ENCODE measurements at places on chromosomes 1 and 21. TPM values are rescaled to one million over a fixed set of nuclear protein-coding genes. Genes with fewer than 3 reads are reported as not detected.

Gene CELA3B
- not detected for total RNA-seq

Gene KCNA2
- total RNA-seq, result 0.10 TPM

Gene AK5
- 7.9 TPM for total RNA-seq

Gene LIN28A
- not detected for total RNA-seq

Gene FMO5
- 0.35 TPM for total RNA-seq

Gene SYCP1
- not detected for total RNA-seq

Gene AHCYL1
- total RNA-seq, result 52.1 TPM

Gene C1orf74
- total RNA-seq, result 1.4 TPM

Gene ACTN2
- not detected for total RNA-seq

Gene ST7L
- 12.0 TPM for total RNA-seq

Gene NID1
- 8.0 TPM for total RNA-seq

Gene PPM1J
- total RNA-seq, result 0.75 TPM

Gene DIO1
- total RNA-seq, result not detected

Gene ELF3
- total RNA-seq, result 195 TPM

Measured in A549 treated with Mapracorat at 1 μM for 4 hours (cell line).